Activated CD4-positive, alpha-beta T cell treated with anti-CD3 and anti-CD28 coated beads for 4 hours (primary cell): ENCODE measurements at places on chromosomes 2 and 18.

DNA sequence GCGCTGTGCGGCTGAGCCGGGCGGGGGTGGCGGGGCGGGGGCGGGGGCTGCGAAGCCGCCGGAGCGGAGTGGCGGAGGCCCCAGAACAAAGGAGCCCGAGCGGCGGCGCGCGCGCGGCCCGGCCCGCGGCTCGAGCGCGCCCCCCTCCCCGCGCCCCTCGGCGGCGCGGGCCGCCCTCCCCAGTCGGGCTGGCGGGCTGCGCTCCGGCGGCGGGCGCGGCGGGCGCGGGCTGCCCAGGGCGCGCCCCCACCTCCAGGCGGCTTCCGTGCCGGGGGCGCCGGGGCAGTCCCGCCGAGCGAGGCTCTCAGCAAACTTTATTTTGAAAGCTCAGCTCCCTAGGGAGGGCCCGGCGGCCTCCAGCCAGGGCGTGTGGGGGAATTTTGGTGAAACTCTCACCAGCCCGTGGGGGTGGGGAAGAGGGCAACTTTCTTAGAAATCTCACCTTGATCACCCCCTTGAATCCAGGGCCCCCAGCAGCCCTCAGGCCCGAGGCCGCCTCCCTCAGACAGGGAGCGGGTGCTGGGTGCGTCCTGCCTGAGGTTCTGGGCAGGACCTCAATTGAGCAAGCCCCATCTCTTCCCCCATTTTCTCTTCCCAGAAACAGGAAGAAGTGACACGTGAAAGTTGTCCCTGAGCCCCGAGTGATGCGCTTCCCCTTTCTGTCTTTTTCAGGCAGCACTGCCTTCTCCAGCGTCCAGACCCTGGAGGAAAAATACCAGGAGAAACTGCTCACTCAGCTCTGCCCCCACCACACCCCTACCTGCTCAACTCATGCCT lies 786 bp downstream of the TET3 start:
- peak; percentile 75 for DNase-seq

GRCh38 chr2:195051401-195051800 lies 605.6 kb upstream of the SLC39A10 start:
- no peak for DNase-seq

DNA sequence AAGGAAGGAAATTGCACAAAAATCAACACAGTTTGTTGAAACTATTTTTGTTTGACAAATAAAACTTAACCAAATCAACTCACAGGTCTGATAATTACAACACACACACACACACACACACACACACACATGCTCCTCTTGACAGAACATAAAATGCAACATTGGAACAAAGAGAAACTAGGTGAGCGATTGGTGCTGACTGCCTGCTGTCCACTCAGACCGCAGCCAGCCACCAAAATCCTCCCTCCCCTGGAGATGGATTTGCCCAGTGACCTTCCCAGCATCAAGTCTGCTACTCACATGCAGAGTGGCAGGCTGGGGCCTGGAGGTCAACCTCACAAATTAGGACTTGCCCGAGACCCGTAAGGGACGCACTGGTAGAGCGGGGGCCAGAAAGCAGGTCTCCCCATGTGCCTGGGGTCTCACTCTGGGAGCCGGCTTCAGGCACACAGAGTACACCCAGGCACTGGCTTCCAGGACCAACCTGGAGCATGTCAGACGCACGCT lies 61.4 kb downstream of the DIPK1C start:
- no peak for DNase-seq

- DNase-seq = no peak
These were observed 506.8 kb upstream of the ZEB2 start for GRCh38 chr2:145026456-145027455.

GRCh38 chr18:9755615-9756014 lies 47.5 kb downstream of the RAB31 start:
- no peak for DNase-seq

- DNase-seq = no peak
These were observed 25.7 kb downstream of the FANCL start for GRCh38 chr2:58215429-58215828.

- DNase-seq = no peak
These were observed 187.2 kb upstream of the RBBP8 start for GRCh38 chr18:22745966-22746365.

DNA sequence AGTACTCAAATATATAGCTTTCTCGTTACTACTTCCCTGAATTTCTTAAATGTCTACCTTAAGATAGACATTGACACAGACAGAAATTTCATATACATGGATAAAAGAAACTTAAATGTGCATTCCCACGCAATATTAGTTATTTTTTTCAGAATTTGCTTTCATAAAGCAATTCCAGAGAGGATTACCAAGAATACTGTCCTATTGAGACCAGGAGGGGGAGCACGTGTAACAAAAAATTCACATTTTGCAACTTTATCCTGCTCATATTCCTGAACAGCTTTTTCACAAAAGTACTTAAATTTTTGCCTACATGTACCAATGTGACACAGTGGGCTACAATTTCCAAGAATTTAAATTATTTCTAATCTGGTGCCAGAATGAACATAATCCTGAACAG lies 30.7 kb upstream of the ERCC3 start:
- no peak for DNase-seq

- no peak for DNase-seq
These were observed at the start of gene XDH for GRCh38 chr2:31414601-31415241. Gene XDH, minus strand, starts transcription at chr2:31414742. Its CDS starts 76 bp downstream, at chr2:31414666.

DNA sequence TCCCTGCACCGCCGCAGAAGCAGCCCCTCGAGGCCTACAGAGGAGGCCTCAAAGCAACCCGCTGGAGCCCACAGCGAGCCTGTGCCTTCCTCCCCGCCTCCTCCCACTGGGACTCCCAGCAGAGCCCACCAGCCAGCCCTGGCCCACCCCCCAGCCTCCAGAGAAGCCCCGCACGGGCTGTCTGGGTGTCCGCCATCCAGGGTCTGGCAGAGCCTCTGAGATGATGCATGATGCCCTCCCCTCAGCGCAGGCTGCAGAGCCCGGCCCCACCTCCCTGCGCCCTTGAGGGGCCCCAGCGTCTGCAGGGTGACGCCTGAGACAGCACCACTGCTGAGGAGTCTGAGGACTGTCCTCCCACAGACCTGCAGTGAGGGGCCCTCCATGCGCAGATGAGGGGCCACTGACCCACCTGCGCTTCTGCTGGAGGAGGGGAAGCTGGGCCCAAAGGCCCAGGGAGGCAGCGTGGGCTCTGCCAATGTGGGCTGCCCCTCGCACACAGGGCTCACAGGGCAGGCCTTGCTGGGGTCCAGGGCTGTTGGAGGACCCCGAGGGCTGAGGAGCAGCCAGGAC lies 31.2 kb downstream of the GPC1 start:
- DNase-seq = no peak

- DNase-seq = no peak
These were observed 349.3 kb upstream of the SLC39A10 start for GRCh38 chr2:195307751-195308150.

DNA sequence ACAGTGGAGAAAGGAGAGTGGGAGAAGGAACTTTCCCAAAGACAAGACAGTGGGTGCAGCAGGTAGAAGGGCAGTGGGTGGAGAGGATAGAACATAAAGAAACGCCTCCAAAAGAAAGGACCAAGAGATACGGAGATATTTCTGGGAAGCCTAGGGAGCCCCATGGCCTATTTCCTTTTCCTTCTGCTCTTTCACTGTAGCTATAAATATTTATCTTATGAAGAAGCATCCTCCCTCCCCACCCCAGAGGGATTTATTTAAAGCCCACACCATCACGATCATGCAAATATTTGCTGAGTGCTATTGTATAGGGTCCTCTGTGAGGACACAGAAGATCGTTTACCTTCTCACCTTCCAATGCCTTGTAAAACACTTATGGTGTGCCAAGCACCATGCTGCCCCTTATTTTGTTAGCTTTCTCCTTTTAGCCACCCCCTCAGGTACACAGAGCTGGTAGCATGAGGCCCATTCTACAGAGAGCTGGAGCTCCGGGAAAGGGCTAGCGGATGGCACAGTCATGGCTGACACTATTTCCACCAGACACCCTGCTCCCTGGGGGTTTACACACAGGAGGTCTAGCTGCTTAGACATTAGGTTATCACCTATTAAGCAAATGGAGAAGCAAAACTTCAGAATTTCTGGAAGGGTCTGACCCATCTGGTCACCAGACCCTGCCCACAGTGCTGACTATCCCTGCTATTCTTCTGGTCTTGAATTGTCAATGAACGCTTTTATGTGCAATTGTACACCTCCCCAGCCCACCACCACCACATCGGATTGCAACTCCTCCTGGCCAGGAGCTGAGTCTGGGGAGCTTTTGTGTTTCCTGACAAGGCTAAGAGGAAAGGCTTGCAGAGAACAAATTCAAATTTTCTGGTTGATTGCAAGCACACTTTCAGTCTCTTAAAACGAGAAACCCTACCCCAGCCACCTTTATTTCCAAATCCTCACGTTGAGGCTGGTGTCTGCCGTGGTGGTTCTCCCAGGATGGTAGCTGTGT lies 91.8 kb upstream of the KLF7 start:
- no peak for DNase-seq

DNA sequence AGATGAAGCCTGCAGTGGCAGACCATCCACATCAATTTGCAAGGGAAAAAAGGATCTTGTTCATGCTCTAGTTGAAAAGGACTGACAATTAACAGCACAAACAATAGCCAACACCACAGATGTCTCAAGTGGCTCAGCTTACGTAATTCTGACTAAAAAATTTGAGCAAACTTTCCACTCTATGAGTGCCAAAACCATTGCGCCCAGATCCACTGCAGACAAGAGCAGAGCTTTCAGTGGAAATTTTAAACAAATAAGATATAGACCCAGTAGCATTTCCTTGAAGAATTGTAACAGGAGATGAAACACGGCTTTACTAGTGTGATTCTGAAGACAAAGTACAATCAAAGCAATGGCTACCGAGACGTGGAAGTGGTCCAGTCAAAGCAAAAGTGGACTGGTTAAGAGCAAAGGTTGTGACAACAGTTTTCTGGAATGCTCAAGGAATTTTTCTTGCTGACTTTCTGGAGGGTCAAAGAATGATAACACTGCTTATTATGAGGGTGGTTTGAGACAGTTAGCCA lies 12.0 kb upstream of the ZNF396 start:
- DNase-seq = no peak

GRCh38 chr18:67733088-67733487 lies 216.6 kb upstream of the DSEL start:
- no peak for DNase-seq

DNA sequence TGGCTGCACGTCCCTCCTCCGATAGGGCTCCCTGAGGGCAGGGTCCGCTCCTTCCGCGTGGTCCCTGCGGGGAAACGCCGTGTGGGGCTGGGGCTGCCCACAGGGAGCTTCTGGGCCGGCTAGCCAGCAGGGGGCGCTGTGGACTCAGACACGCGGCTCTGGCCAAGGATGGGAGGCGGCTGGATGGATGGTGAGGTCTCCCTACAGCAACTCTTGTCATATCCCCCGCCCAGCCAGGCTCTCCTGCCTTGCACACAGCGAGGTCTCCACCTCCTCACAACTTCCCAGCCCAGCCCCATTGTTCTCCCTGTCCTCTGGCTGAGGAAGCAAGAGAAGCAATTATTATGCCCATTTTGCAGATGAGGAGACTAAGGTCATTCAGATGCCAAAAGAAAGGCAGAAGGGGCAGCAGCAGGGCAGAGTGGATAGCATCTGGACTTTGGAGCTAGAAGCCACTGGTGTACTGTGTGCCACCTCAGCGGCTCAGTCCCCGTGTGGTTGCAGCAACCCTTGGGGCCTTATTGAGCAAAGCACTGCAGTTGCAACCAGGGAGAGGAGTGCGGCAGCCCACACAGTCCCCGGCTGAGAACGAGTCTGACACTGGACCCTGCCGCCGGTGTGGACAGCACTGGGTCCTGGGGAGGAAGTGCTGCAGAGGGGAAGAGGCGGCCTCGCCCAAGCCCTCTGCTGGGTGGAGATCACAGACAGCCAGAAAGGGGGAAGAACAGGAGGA lies 99.0 kb downstream of the ZFP36L2 start:
- peak; percentile 93 for DNase-seq

DNA sequence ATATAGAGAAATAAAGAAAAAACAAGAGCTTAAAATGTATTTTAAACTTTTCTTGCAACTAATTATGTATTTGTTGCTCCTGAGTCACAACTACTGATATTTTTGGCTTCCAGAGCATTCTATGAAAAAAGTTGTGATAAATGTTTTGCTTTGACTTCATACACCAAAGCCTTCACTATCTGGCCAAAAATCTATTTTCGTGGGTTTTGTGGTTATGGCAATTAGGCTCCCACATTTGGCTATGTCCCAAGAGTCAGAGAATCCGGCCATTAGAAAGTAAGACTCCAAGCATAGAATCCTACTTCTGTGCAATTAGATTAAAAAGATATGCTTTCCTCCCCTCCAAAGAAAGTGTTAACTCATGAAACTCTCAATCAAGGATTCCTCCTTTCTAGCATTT lies 1456.1 kb upstream of the ACVR2A start:
- DNase-seq = no peak

GRCh38 chr18:32767400-32767799 lies 5.4 kb downstream of the KLHL14 start:
- DNase-seq = no peak

DNA sequence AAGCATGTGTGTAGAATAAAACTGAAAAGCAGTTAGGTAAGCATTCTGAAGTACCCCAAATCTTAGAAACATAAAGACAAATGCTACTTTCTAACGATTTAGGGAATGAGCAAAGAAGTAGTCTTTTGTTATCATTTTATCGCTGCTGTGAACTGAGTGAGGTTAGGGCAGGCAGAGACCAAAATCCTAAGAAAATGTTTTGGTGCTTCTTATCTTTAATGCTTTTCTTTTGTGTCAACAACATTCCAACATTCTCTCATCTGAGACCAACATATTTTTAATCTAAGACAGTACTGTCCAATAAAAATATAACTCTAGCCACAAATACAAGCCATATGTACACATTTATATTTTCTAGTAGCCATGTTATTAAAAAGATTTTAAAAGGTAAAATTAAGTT lies 789.4 kb upstream of the PIK3C3 start:
- no peak for DNase-seq

GRCh38 chr2:28117104-28117596 lies 226.6 kb downstream of the BABAM2 start:
- no peak for DNase-seq

- DNase-seq = no peak
These were observed 40.5 kb downstream of the ANKRD12 start for GRCh38 chr18:9177031-9177430.

GRCh38 chr2:61566566-61566965 lies 28.4 kb upstream of the XPO1 start:
- DNase-seq = no peak

DNA sequence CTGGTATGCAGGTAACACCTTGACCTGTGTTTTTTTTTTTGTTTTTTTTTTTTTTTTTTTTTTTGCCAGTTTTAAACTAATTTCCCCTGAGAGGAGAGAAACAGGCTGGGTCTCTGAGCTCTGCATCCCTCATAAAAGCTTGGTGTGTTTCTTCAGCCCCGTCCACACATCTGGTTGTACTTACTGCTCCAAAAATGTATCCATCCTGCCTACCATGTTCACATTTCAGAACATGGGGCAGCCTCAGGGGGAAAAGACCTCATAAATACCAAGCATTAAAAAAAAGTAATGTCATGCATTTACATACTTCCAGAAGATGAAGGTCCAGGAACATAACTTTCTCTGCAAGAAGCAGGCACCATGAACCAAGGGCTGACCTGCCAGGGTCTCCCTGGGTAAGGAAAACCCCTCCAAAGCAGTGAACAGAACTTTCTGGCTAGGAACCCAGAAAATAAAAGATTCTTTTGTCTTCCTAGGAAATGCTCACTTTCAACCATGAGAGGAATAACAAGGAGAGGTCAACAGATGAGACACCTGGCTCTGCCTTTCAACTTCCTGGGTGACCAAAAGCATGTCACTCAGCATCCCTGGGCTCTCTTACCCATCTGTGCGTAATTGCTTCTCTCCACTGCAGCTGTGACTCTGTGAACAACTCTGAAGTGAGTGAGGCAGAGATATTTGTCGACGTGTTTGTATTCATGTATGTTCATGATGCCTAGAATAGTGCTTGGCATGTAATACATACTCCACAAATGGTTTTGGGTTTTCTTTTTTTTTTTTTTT lies 118.6 kb downstream of the MCFD2 start:
- DNase-seq = no peak

GRCh38 chr2:175929850-175930249 lies 72.2 kb downstream of the LNPK start:
- no peak for DNase-seq
